Omental fat pad (tissue), 4 donors: ENCODE measurements at places on chromosomes 1 and 21.

- DNase-seq = no peak
These were observed 9.9 kb upstream of the NCF2 start for GRCh38 chr1:183600136-183600535.

GRCh38 chr1:55061706-55062321 lies 22.5 kb downstream of the PCSK9 start:
- DNase-seq = no peak

DNA sequence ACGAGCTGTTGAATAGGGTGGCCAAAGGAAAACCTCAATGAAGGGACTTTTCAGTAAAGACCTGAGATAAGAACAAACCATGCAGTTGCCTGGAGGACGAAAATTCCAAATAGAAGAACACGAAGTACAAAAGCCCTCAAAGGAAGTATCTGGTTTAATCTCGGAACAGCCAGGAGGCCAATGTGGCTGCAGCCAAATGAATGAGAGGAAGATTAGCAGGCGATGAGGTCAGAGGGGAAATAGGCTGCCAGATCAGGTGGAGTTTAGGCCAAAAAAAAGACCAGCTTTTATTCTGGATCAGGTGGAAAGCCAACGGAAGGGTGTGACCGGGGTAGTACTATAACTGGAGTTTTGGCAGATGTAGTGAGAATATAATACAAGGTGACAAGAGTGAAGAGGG lies 43.7 kb downstream of the SRSF11 start:
- no peak for DNase-seq

DNA sequence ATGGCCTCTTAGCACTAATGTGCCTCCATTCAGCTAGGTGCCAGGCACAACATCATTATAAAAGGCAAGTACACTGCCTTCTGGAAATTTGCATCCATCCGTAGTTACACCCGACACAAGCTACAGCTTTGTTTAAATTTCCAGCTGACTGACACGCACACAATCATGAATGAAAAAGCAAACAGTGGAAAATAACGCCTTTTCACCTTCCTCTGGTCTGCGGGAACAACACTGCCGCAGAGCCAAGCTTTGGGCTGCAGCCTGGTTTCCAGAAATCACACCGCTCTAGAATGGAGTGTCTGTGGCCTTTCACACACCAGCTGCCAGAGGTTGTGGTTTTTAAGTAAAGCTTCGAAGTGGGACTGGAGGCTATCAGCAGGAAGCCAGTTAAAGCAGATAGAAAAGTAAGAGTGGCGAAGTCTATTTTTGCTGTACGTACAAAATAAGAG lies 142.8 kb upstream of the COA6 start:
- no peak for DNase-seq

DNA sequence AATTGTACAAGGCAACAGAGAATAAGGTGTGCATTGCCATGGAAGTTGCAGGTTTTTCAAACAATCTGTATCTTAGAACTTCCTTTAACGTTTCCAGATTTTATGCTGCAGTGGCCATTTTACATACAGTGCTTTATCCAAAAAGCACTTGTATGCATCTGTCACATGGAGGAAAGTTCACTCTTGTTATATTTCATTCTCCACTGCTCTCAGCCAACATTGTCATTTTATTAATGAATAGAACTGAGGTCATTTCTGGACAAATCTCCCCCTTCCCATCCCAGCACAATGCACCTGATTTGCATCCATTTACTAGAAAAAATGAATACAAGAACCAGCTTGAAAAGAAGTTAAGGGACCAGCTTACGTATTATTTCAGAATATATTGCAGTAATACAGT lies 342.0 kb downstream of the USP25 start:
- no peak for DNase-seq

GRCh38 chr21:29215709-29216108 lies 83.0 kb upstream of the BACH1 start:
- DNase-seq = no peak

GRCh38 chr1:170929835-170930554 lies 5.3 kb upstream of the MROH9 start:
- DNase-seq = no peak

GRCh38 chr1:72037745-72038343 lies 244.5 kb downstream of the NEGR1 start:
- DNase-seq = peak; percentile 29

GRCh38 chr1:26391450-26391849 lies 18.9 kb upstream of the ZNF683 start:
- no peak for DNase-seq

DNA sequence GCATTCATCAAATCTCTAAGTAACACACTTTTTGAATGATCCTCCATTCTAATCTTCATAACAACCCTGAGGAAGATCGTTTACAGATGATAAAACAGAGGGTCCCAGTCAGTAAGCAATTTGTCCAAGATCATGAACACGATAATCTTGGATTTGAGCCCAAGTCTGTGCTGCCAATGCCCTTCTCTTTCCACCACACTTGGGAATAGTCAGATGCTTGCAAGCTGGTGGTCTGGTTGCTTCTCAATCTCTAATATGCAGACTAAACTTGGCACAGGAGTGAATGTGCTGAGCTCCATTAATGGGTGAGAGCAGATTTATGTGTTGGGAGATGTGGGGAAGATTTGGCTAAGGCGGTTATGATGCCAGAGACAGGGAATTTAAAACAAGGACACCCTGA lies 430.6 kb upstream of the DAB1 start:
- no peak for DNase-seq

- no peak for DNase-seq
These were observed 33.9 kb downstream of the LDLRAP1 start for GRCh38 chr1:25577134-25577920.

- DNase-seq = no peak
These were observed 19.5 kb upstream of the ETV3 start for GRCh38 chr1:157157501-157158190.

DNA sequence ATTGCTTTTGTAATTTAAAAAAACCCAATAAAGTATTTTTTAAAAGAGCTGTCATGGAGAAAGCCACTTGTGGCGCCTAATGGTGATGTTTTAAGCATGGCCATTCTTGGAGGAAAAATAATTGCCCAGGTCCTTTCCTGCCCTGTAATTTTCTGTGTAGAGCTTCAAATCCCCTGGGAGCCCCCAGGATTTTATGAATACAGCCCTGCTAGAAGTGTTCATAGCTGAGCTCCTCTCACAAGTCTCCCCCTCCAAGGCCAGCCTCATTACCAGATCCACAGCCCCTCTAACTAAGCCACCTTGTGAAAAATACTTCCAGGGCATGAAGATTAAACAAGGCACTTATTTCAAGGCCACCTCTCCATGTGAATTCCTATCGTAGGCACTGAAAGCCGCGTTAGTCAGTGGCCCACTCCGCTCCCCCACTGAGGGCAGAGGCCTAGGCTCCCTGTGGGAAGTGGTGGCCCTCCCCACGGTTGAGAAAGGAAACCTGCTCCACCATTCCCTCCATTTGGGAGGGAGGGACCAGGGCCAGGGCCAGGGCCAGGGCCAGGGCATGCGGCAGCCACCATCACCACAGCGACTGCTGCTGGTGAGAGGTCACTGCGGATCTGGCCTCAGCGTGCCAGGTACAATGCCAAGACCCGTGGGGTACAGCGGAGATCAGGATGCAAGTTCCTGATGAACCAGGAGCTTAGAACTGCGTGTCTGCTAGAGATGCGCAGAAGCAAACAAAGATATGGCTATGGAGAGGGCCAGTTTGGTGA lies 83.1 kb downstream of the KCNN3 start:
- DNase-seq = no peak

DNA sequence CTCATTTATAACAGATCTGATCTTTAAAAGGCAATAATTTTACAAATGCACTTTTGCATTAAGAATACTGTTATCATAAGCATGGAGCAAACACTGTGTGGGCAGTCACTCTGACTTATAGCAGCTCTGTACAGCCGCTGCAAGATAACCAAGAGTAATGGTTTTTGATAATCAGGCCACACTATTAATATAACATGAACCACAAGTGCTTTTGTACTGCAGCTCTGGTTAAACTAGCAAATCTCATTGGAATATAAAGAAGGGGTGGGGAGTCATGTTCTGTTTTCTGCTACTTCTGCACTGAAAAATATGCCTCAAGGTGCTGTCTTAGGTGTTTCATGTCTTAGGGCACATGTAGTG lies 357.4 kb downstream of the LMO4 start:
- no peak for DNase-seq

GRCh38 chr1:28248273-28249012 lies 10.9 kb upstream of the SESN2 start:
- DNase-seq = peak; percentile 82

- no peak for DNase-seq
These were observed 16.3 kb downstream of the RNF19B start for GRCh38 chr1:32948390-32948722.

- DNase-seq = no peak
These were observed 18.0 kb downstream of the TOR3A start for GRCh38 chr1:179099891-179100290.

- no peak for DNase-seq
These were observed 142.8 kb downstream of the ZZZ3 start for GRCh38 chr1:77539519-77540142.
